Stimulated activated CD4-positive, alpha-beta T cell treated with anti-CD3 and anti-CD28 coated beads, Interleukin-15, amount 100 ng/mL, for 48 hours (primary cell): ENCODE measurements at places on chromosomes 13 and 19.

GRCh38 chr19:18506101-18506930 lies 15.6 kb downstream of the ELL start:
- DNase-seq = no peak

DNA sequence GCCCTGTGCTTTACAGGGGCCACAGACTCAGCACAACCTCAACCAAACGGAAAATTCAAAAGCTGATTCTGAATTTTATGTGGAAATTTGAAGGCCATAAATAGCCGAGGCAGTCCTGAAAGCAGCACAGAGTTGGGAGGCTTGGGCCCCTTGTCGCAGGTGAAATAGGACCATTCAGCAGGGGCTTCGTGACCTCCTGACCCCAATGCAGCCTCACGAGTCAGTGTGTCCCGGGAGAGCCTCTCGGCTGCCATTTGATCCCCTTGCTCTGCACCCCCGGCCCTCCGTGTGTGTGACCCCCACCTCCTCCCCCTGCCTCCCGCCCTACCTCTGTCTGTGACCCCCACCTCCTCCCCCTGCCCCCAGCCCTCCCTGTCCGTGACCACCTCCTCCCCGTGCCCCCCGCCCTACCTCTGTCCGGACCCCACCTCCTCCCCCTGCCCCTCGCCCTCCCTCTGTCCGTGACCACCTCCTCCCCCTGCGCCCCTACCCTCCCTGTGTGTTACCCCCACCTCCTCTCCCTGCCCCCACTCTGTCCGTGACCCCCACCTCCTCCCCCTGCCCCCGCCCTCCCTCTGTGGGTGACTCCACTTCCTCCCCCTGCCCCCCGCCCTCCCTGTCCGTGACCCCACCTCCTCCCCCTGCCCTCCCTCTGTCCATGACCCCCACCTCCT lies 41.7 kb upstream of the TFDP1 start:
- DNase-seq = no peak

DNA sequence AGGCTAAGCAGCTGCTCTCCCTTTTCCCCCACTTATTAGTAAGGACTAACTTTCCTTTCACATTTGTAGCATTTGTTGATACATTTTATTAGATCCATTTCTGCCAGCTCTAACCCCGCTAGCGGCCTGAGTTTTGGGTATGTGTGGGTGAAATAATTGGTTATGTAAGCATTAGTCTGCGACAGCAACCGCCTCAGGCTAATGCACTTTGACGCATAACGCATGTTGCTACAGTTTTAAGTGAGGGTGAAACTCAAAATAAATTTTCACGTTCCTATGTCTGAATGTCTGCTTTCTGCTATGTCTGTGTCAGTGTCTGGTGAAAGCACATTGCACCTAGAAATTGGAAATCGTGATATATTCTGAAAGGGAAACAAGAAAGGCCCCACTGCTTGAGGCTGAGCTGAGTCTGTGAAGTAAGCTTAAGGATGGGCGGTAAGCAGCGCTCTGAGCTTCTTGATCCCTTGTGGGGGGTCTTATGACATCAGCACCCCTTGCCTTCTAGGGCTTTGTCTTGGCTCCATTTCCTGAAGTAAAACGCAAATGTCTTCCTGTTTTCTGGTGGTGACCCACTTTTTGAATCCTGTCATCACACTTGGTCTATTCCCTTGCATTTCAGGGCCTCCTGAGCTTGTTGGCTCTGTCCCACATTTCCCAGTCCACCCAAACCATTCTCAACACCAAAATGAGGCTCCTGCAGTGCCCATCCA lies 648.3 kb upstream of the ARGLU1 start:
- no peak for DNase-seq

- no peak for DNase-seq
These were observed 4.4 kb downstream of the ZNF473 start for GRCh38 chr19:50030225-50030624.

GRCh38 chr19:10744253-10744798 lies 26.4 kb downstream of the DNM2 start:
- DNase-seq = no peak

DNA sequence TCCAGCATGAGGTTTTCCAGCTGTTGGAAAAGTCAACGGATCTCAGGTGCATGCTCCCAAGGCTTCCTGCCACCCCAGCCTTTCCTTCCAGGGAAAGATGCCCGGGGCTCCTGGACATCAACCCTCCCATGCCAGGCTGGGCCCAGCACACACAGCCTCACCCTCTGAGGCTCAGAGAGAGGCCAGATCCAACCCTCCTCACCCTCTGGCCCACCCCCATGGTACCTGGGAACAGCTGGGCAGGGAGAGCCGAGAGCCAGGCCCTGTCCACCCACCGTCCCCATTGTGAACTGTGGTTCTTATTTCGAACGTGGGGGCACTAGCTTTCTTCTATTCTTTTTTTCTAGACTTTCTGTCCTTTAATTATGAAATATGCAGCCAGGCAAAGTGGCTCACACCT lies 9.9 kb upstream of the CCNP start:
- DNase-seq = no peak
